ENCODE measurements at places on chromosomes 2 and 18. TPM values are rescaled to one million over a fixed set of nuclear protein-coding genes. Genes with fewer than 3 reads are reported as not detected.
A peak's percentile ranks its signal among the peaks of the same experiment; 100 is the strongest.

DNA sequence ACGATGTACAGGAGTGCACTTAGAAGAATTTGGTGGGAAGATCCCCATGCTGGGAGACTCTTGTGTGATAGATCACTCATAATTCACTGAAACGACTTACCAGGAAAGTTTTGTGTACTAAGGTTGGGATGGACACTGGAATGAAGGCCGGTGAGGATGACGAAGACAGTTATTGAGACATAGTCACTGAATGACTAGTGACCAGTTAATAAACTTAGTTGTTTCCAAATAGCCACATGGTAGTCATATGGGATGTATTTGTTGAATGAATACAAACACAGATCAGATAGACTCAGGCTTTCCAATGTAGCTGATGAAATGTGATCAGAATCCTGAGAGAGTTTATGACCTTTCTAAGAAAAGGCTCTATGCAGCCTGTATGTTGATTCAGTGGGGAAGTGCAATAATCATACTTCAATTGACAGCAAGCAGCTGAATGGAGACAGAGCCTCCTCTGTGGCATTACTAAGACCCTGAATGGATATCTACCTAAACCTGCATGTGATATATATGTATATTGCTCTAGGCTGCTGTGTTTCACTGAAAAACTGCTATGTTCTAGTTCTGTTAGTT is 20.4 kb downstream of the GDF7 start:
- no peak for DNase-seq

- DNase-seq, result no peak
These were observed 12.6 kb downstream of the BCL2 start for GRCh38 chr18:63306819-63307550.

GRCh38 chr18:8348051-8348720 is 261.1 kb upstream of the RAB12 start:
- DNase-seq, result no peak

The TUBB8B gene
- total RNA-seq, result 0.36 TPM

- no peak for DNase-seq
These were observed 298.4 kb downstream of the FSIP2 start for GRCh38 chr2:186036862-186037449.

- peak; percentile 28 for DNase-seq
These were observed 7.6 kb upstream of the PRSS56 start for GRCh38 chr2:232512602-232513001.

The FHL2 gene
- total RNA-seq, result 17.8 TPM

- no peak for DNase-seq
These were observed 1.4 kb upstream of the TMEM178A start for GRCh38 chr2:39664232-39664887.

- no peak for DNase-seq
These were observed 641.9 kb downstream of the CNTNAP5 start for GRCh38 chr2:124666976-124667375.

The LHCGR gene
- total RNA-seq, result not detected

The IL1RL2 gene
- total RNA-seq, result not detected

DNA sequence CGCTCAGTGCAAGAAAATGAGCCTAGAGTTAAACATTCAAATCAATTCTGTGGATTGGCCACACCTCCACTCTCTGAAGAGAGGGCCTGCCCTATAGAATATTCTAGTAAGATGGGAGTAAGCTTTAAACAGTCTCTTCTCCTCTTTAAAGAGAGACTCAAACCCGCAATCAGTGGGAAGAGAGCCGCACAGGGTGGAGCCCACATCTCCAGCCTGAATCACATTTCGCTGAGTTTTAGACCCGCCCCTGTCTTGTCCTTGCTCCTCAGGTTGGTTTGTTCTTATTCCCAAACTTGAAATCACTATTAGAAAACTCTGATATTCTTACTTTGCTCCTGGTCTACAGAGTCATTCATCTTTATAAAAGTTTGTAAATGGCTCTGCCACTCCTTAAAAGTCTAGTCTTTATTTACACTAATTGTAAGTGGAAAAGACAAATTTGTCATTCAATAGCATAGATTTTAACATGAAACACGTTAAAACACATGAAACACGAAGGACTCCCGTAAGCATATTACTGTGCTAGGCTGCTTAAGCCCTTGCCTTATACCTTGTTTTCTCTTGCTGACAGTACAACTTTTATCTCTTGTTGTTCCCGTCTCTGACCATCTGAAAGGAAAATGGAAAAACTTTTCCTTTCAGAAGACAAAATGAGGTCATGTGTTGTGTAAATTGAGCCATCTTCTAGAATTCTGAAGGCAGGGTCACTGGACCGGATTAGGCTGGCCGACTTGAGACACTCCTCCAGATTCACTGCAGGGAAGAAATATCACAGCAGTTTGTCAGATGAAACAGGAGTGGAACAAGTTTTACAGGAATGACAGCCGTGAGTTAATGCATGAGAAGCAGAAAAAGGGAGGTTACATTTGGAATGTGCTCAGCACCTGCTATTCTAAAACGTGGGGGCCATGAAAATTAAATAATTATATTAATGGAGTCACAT is 5.6 kb downstream of the DSC1 start:
- DNase-seq, result no peak

DNA sequence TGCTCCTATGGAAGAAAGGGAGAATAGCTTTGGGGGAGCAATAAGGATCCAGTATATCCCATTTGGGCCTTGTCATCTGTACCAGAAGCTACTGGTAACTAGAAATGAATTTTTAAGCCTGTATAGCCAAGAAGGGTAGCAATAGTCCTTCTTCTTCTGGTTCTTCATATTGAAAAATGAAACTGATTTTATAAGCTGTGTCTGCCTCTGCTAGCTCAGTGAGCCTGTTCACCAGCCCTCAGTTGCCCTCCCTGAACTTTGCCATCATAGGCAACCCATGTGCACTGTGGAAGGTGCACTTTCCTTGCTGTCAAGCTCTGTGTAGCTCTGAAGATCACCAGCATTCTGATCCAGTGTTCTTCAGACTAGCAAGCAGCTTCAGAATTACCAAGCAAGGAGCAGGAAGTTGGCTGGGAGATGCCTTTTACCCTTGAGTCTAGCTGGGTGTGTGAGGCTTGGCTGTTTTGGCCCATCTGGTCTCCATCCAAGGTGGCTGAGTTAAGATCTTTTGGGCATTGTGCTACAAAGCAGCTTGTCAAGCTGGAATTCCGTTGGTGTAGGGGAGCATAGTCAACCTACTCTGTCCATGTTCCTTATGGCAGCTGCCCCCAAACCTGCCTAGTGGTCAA is 55.8 kb upstream of the MGAT5 start:
- no peak for DNase-seq

GRCh38 chr2:219416235-219416602 is 2.0 kb upstream of the DES start:
- DNase-seq, result no peak

DNA sequence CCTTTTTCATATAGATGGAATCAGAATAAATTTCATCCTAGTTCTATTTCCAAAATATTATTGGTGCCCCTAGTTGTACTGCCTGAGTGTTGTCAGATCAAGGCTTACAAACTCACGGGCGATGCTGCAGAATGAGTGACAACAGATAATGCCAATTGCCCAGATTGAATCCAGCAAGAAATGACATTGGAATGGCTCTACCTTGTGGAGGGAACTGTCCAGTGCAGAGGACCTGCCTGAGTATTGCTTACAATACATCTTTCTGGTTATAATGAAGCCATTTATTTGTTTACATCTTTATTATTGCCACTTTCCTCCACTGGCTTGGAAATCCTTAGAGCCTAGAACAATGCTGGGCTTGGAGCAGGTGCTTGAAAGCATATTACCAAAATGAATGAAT is 7.8 kb upstream of the IL1R2 start:
- DNase-seq, result peak; percentile 14

GRCh38 chr2:123826729-123827271 is 198.3 kb upstream of the CNTNAP5 start:
- DNase-seq, result no peak

- DNase-seq, result no peak
These were observed 232.1 kb upstream of the STK17B start for GRCh38 chr2:196403471-196403870.

Data from neural progenitor cell (in vitro differentiated cells).